8988T (cell line): ENCODE measurements at places on chromosomes 5 and 9.

DNA sequence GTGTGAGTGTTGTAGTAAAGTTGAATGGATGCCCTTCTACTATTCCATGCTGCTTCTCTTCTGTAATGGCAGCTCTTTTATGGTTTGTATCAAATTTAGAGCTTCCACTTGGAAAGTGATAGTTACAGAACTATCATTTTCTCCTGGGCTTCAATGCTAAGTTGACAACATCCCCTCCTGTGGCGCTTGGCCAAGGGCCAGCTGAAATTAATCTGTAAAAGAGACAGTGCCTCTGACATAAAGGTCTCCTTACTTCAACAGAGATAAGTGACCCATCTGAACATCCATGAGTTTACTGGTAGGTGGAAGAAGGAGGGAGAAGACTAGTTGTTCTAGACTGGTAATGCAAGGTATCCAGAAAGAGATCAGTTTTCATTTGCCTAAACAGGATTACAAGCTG is 39.7 kb downstream of the CHSY3 start:
- DNase-seq, result no peak

GRCh38 chr5:105544300-105544699 is 1981.7 kb upstream of the NUDT12 start:
- DNase-seq, result no peak

- no peak for DNase-seq
These were observed 615.4 kb upstream of the KLF4 start for GRCh38 chr9:108104991-108105390.

DNA sequence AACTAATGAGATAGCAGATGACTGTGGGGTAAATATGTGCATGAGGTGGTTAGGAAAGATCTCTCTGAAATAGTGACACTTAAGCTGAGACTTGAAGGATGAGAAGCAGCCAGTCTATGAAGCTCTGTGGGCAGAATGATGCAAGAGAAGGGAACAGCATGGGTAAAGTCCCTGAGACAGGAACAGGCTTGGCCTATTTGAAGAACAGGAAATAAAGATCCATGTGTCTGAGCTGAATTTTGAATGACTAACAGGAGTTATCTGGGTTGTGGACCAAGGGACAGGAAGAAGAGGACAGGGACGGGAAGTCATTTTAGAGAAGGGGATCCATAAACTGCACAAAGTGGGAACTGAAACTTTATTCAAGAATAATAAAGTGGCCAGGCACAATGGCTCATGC is 25.6 kb upstream of the HMGCS1 start:
- DNase-seq, result no peak

GRCh38 chr5:37121465-37121864 is 127.7 kb downstream of the CPLANE1 start:
- no peak for DNase-seq
